ENCODE measurements at places on chromosomes 2 and 18.

GRCh38 chr2:137096693-137097092 lies 331.3 kb downstream of the THSD7B start:
- H3K27me3 ChIP-seq: no peaks in the 10 kb centered on the region
- no peak overlapping the region for H3K4me3 ChIP-seq

GRCh38 chr2:199988151-199988550 lies 32.8 kb downstream of the MAIP1 start:
- H3K4me3 ChIP-seq: no peak overlapping the region
- DNase-seq: no peak
- no peak overlapping the region for H3K27ac ChIP-seq
- no peaks in the 10 kb centered on the region for H3K4me1 ChIP-seq

DNA sequence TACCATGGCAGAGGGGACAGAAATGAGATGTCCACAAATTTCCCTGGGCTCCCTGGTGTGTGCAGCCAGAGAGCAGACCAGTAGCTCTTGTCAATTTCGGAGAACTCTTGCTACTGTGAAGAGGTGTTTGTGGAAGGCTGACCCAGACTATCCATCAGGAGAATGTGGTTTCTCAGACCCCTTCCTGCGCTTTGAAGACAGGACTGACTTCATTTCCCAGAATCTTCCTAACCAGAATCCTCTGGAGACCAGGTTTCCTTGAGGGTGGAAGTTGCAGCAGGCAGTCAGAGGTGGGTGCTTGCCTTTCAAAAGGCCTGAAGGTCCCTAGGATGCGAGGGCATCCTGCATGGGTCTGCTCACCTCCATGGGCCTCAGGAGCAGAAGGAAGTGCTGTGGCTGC lies 121.9 kb downstream of the LAMA3 start:
- H3K4me1 ChIP-seq: no peaks in the 10 kb centered on the region
- no peak overlapping the region for H3K27ac ChIP-seq
- H3K27me3 ChIP-seq: no peaks in the 10 kb centered on the region
- no peak overlapping the region for H3K4me3 ChIP-seq
- H3K36me3 ChIP-seq: no peaks in the 10 kb centered on the region
- DNase-seq: no peak

DNA sequence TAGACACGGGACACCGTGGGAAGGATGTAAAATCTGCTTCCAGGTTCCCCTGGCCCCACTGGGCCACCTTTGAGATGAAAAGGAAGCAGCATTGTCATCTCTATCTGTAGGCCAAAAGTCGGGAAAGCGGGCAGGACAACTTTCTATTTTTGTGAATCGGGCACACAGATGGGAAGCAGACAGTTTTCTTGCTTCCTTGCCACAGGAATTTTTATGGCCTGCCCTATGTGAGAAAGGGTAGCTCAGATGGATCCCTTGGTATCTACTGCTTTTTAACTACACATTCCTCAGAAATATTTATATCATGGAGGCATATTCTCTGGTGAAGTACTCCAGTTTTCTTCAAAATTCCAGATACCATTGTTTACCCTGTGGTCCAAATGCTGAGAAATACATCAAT lies 735.5 kb downstream of the CBLN2 start:
- no peaks in the 10 kb centered on the region for H3K4me1 ChIP-seq
- DNase-seq: no peak
- H3K36me3 ChIP-seq: no peaks in the 10 kb centered on the region
- H3K4me3 ChIP-seq: no peak overlapping the region
- H3K27ac ChIP-seq: no peak overlapping the region

DNA sequence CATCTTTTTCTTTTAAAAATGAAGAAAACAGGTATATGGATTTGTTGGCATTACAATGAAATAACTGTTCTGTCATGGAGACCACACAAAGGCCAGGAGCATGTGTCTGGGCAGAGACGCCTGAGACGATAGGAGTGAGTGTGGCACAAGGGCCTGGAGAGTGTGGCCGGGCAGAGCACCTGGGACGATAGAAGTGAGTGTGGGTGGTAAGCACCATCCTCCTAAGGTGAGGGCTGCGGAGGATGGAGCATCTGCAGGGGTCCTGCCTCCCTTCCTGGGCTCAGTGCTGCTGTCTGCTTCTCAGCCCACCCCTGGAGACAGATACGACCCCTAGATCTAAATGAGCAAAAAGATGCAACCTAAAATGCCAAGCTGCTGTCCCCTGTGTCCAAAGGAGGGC lies 184.9 kb downstream of the MYT1L start:
- no peak overlapping the region for H3K27ac ChIP-seq
- no peaks in the 10 kb centered on the region for H3K4me1 ChIP-seq
- H3K27me3 ChIP-seq: no peaks in the 10 kb centered on the region
- H3K4me3 ChIP-seq: no peak overlapping the region
- H3K36me3 ChIP-seq: no peaks in the 10 kb centered on the region

DNA sequence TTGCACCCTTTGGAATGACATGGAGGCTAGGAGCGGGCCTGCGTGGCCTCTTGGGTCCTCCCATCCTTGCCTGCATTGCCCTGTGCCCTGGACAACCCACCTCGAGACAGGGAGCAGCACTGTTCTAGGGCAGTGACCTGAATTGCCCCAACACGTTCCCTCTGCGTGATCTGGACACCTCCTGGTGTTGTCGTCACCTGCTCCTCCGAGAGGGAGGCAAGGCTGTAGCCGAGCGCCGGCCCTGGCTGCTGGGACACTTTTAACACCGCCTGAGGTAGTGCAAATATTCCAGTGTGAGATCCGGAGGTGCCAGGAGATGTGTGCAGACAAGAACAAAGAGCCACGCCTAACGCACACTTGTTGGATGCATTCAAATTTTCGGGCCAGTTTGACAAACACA lies 131.5 kb downstream of the SMAD7 start:
- H3K36me3 ChIP-seq: peaks cover 8% of the 10 kb centered on the region
- no peak overlapping the region for H3K4me3 ChIP-seq
- peak; percentile 32 for DNase-seq
- H3K4me1 ChIP-seq: no peaks in the 10 kb centered on the region

- H3K27me3 ChIP-seq: no peaks in the 10 kb centered on the region
- no peak for DNase-seq
- H3K4me3 ChIP-seq: no peak overlapping the region
Measured at GRCh38 chr2:78145395-78145996, 623.3 kb upstream of the LRRTM4 start.

- DNase-seq: no peak
- no peaks in the 10 kb centered on the region for H3K36me3 ChIP-seq
- H3K4me1 ChIP-seq: no peaks in the 10 kb centered on the region
Measured at GRCh38 chr2:175571078-175571653, 389.7 kb upstream of the ATP5MC3 start.

GRCh38 chr18:2680216-2680792 lies 24.8 kb downstream of the SMCHD1 start:
- no peak overlapping the region for H3K4me3 ChIP-seq
- no peak for DNase-seq

DNA sequence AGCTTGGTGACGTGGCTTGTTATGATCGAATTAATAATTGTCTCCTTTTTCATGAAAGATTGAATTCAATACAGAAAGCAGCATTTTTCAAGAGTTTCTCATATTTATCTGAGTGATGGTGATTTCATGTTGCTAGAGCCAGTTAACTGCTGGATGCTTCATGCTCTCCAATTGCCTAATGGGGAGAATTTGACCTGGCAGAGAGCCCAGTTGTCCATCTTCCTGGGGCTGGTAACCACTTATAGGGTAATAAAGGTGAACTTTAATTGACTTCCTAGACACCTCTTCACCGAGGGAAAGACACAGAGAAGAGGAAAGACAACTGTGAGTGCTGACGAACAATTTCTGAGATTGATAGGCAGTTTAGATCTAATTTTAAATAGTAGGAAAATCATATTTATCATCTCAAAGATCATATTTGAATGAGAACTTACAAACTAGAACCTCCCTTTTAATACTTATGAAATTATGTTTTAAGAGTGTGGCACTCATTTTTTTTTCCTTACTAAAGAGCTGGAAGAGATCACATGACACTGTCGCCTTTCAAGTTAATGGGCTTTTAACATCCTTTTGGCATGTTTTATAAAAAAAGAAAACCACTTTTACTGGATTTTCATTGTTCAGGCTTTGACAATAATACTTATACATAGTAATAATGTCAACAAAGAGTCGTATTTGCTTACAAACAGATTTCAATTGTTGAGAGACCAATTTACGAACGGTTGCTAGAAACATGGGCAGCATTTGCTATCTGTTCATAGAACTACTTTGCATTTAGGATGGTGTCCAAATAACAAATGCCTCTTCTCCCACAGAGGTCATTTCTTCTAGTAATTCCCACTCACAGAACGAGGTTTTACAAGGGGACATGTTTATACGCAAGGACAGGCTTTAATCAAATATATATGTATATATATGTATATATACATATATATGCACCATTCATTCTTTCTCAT lies 153.3 kb downstream of the RAPGEF4 start:
- no peaks in the 10 kb centered on the region for H3K4me1 ChIP-seq
- DNase-seq: no peak
- no peak overlapping the region for H3K4me3 ChIP-seq
- H3K36me3 ChIP-seq: no peaks in the 10 kb centered on the region

DNA sequence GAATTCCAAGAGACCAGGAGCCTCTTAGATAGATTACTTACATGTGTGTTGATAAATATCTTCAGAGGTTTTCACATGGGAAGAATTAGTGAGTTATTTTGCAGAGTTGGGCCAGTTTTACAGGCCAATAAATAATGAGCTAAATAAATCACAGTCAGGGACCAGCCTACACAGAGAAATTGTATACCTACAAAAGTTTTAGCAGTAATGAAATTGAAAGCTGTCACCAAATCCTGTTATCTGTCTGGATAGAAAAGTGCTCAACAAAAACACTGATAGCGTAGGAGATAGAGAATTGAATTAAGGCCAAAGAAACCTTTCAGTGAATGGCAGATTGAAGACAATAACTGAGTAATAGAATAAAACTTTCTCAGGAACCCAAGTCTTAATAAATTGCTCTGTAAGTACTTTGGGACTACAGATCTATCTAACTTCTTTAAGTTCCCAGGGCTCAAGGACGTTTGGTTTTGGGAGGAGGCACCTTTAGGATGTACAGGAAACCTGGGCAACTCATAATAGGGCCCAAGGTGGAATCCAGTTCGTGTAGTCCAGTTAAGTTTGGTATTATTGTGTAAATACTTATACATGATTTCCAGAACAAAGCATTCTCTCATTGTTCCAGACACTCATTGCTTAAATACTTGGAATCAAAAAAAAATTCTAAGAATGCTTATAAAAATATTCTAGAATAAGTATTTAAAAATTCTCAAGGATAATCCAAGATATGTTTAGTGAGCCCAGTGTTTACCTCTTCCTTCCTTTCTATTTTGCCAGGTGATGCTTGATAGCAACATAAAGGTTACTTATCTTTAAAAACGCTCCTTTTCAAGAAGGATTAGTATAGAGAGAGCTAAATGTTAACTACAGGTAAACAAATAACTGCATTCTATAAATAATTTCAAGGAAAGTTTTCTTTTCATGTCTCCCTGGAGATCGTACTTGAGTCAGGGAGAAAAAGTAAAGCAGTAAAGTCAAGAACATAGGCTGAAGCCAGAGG lies 134.5 kb downstream of the NCKAP5 start:
- no peak for DNase-seq
- no peaks in the 10 kb centered on the region for H3K27me3 ChIP-seq
- no peak overlapping the region for H3K4me3 ChIP-seq
- H3K4me1 ChIP-seq: no peaks in the 10 kb centered on the region
- H3K27ac ChIP-seq: no peak overlapping the region
- no peaks in the 10 kb centered on the region for H3K36me3 ChIP-seq

GRCh38 chr2:226669905-226670304 lies 129.7 kb downstream of the IRS1 start:
- no peaks in the 10 kb centered on the region for H3K27me3 ChIP-seq
- peaks cover 8% of the 10 kb centered on the region for H3K4me1 ChIP-seq
- no peak overlapping the region for H3K27ac ChIP-seq
- H3K36me3 ChIP-seq: no peaks in the 10 kb centered on the region

GRCh38 chr18:22253676-22254075 lies 84.3 kb downstream of the GATA6 start:
- no peak overlapping the region for H3K27ac ChIP-seq
- no peaks in the 10 kb centered on the region for H3K4me1 ChIP-seq
- no peaks in the 10 kb centered on the region for H3K27me3 ChIP-seq
- no peaks in the 10 kb centered on the region for H3K36me3 ChIP-seq
- DNase-seq: no peak
